Esophagus muscularis mucosa (tissue), 4 donors: ENCODE measurements at places on chromosomes 1 and 21. TPM values are rescaled to one million over a fixed set of nuclear protein-coding genes. Genes with fewer than 3 reads are reported as not detected.

DNA sequence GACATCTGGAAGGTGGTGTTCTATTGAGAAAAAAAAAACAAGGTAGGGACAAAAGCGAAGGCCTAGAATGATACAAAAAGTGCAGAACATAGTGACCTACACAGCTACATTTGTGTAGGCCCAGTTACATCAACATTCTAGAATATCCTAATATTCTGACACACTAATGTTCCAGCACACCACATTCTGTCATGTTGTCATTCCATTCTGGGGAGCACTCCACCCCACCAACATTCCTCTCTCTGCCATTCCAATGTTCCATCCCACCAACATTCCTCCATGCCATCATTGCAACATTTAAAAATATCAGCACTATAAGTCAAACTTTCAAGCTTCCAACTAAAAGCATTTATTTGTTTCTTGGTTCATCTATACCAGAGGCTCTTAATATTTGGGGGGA lies 28.5 kb downstream of the COA7 start:
- DNase-seq: no peak

- no peak for DNase-seq
Measured at GRCh38 chr1:162500805-162501204, 3.2 kb downstream of the UHMK1 start.

DNA sequence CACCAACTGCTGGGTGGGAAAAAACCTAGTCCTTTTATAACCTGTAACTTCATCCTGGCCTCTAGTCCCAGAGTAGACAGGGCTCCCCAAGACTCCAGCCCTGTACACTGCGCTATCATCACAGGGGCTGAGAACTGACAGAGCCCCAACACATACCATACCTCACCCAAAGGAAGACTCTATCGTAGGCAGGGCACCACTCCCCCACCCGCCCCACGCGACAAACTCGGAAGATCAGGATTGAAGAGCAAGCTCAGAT lies 15.8 kb downstream of the INPP5B start:
- DNase-seq: no peak

DNA sequence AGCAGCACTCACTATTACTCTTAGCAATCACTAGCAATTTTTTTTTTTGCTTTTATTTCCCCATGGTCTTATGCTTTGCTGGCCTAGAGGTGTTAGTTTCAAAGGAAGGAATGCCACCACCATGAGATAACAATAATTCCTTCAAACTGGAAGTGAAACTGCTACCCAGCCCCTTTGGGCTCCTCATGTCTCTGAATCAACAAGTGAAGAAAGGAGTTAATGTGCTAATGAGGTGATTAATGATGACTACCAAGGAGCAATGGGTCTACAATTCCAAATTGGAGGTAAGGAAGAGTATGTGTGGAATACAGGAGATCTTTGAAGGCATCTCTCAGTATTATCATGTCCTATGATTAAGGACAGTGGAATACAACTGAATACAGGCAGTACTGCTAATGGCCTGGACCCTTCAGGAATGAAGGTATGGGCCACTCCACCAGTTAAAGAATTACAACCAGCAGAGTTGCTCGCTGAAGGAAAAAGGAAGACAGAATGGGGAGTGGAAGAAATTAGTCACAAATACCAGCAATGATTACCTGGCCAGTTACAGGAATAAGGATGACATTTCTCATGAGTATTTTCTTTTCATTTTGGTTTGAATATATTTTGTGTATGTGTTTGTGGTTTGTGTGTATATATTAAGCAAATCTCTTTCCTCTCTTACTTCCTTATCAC lies 652.9 kb downstream of the ADGRL2 start:
- DNase-seq: no peak

GRCh38 chr1:245177071-245177900 lies 22.5 kb downstream of the KIF26B start:
- no peak for DNase-seq

DNA sequence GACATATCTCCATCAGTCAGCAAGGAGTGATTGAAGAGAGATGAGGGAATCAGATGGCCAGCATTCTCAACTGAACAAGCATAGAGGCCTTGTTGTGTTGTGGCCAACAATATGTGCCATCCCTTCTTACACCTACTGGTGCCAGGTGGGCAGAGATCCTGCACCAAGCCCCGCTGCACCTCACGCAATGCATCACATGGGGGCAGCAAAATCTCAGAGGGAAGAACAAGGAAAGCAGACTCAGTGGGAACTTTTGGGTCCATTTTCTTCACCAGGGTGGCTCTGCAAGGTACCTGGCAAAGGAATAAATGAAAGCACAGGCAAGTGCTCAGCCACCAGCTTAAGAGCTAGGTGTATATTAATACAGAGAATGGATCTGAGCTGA lies 33.2 kb downstream of the HSD3B2 start:
- no peak for DNase-seq

- no peak for DNase-seq
Measured at GRCh38 chr1:17586172-17586964, 46.9 kb downstream of the ARHGEF10L start.

DNA sequence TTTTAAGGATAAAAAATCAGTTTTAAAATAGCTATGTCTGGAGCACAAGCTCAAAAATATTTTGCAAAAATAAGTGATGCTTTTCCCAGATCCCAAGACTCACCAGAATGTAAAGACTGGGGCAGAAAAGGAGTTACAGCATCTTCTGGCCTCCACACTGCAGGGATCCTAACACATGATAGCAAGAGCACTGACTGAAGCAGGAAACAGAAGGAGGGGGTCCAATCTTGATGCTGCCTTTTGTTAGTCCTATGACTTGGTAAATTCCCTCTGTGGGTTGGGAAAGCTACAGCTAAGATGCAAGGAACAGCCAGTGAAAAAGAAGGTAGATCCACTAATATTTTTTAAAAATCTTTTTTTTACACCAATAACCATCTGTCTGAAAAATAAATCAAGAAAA lies 54.2 kb upstream of the TNR start:
- DNase-seq: no peak

DNA sequence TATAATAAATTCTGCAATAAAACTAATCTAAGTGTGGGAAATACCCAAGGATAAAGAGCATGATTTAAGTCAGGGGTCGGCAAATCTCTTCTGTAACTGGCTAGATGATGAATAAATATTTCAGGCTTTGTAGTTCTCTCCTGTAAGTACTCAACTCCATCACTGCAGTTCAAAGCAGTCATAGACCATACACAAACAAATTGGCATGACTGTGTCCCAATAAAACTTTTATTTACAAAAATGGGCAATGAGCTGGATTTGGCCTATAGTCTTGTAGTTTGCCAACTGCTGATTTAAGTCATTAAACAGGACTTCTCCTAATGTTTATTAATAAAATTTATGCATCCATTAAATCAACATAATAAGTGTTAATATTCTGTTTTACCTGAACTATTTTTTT lies 49.4 kb downstream of the EDEM3 start:
- no peak for DNase-seq

DNA sequence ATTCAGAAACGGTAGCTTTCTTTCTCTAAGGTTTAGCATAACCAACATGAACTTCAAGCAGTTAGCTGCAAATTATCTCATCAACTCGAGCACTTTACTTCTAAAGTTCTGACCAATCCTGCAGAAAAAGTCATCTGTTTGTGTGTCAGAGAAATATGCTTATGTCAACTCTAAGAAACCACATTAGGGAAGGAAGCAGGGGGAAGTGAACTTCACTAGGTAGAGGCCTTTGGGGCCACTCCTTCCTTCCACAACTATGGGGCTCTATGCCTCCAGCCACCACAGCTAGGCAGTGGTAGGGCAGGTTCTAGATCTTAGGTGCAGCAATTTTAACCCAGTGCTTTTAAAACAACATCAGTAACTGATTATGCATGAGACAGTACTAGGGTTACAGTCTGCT lies 375.9 kb downstream of the DSCAM start:
- no peak for DNase-seq

DNA sequence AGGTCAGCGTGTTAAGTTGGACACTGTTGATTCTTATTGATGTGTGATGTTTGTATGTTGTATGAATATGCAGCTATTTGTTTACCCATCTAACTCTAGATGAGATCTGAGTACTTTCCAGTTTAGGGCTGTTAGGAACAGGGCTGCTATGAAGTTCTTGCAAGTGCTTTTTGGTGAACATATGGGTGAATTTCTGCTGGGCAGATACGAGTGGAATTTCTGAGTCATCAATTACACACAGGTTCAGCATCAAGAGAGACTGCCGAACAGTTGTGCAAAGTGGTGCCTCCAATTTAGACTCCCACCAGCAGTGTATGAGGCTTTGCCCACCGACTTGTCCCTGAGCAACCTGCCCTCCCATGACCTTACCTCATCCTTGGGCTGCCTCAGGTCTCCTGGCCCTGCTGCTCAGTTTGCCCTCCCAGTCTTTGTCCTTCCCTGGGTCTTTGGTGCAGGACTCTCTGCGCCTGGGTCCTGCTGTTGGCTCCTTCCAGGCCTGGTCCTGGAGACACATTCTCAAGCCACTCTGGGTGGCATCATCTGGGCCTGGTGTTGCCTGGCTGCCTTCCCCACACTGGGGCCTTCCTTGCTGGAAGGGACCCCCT lies 343.6 kb downstream of the PTPRU start:
- DNase-seq: no peak

DNA sequence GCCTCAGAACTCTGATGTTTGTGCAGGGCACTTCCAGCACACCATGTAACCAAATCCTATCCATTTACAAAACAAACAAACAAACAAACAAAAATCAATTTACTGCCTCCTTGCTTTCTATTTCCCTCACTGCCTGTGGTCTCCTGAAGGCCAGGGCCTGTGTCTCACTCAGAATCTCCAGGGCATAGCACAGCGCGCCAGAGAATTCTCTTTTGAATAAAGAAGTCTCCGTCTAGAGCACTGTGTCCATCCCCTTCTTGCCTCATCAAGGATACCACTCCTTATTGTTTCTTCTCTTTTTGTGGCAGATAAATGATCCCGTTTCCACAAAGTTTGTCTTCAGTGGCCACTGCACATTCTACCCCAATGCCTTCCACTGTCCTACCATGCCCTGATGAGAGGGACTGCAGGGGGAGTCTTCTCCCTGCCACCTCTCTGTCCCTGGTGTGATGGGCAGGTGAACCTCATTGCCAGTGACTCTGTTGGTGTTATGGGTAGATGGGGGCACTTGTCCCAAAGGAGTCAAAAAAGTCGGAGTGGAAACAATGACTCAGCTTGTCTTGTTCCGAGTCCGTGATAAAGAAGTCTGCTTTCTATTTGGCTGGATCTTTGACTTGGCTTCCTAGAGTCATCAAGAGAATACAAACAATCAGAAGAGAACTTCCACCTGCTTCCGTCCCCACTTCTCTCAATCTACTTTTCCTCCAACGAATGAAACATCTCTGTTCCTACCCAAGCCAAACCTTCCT lies 30.0 kb downstream of the XCL2 start:
- DNase-seq: no peak

DNA sequence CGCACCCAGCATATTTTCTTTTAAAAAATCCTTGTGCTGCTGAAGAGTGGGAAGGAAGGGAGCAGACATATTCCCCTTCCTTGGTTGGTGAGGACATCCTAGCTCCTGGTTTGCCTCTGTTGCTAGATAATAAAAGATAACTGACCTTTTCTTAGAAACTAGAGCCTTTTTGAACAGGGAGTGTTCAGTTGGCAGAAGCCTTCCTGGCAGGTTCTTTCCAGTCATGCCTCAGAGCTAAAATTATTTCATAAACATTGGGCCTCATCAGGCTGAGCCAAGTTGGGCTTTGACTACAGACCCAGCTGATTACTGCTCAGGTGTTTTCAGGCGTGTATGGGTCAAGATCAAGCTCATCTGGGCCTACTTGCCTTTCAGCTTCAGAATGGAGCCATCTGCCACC lies 22.7 kb upstream of the SH3BGRL3 start:
- DNase-seq: no peak

- no peak for DNase-seq
Measured at GRCh38 chr1:211737115-211738035, 62.0 kb upstream of the NEK2 start.

GRCh38 chr21:32772281-32773047 lies 909 bp upstream of the PAXBP1 start:
- DNase-seq: no peak

DNA sequence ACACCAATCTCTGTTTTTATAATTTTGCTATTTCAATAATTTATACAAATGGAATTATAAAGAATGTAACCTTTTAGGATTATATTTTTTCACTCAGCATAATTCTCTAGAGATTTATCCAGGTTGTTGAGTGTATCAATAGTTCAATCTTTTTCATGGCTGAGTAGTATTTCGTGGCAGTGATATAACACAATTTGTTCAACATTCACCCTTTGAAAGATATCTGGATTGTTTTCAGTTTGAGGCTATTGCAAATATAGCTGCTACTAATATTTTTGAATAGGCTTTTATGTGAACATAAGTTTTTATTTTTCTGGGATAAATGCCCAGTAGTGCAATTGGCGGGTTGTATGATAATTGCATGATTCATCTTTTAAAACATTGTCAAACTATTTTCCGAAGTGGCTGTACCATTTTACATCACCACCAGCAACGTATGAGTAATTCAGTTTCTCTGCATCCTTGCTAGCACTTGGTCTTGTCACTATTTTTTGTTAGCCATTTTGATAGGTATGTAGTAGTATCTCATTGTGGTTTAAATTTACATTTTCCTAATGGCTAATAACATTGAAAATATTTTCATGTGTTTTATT lies 55.6 kb upstream of the ABCD3 start:
- DNase-seq: no peak

- DNase-seq: no peak
Measured at GRCh38 chr1:100188617-100189016, 10.6 kb upstream of the LRRC39 start.

DNA sequence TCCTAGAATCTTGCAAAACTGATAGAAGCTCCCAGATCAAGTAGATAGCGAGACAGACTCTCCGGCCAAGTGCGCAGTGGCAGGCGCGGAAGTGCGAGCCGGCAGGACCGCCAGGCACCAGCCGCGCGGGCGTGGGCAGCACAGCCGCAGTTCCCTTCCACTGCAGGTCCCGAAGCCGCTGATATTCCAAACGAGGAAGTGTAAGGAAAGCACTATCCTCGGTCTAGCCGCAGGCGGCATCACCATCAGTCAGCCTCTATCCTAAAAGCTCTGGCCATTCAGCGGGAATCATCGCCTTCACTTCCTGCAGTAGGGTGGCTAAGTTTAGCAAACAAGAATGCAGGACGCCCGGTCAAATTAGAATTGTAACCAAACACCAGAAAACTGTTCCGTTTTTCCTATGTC lies 710 bp downstream of the GLRX2 start:
- no peak for DNase-seq

GRCh38 chr1:16174886-16175598 lies 19.2 kb upstream of the EPHA2 start:
- DNase-seq: no peak

Gene SEMA4A
- 4.1 TPM for total RNA-seq

Gene CD48
- total RNA-seq: 2.2 TPM

Gene C1orf115
- total RNA-seq: 24.0 TPM

Gene STUM
- 3.1 TPM for total RNA-seq

Gene RIIAD1
- total RNA-seq: not detected

Gene NDUFS5
- 335 TPM for total RNA-seq

Gene IQGAP3
- 0.06 TPM for total RNA-seq

Gene ZRANB2
- total RNA-seq: 65.6 TPM

Gene FCGR3A
- 11.8 TPM for total RNA-seq

Gene OR10J1
- total RNA-seq: not detected

Gene HFM1
- 1.5 TPM for total RNA-seq

Gene SPRR5
- not detected for total RNA-seq
